SJSA1 (cell line): ENCODE measurements at places on chromosomes 11 and 22. TPM values are rescaled to one million over a fixed set of nuclear protein-coding genes. Genes with fewer than 3 reads are reported as not detected.
A peak's percentile ranks its signal among the peaks of the same experiment; 100 is the strongest.

DNA sequence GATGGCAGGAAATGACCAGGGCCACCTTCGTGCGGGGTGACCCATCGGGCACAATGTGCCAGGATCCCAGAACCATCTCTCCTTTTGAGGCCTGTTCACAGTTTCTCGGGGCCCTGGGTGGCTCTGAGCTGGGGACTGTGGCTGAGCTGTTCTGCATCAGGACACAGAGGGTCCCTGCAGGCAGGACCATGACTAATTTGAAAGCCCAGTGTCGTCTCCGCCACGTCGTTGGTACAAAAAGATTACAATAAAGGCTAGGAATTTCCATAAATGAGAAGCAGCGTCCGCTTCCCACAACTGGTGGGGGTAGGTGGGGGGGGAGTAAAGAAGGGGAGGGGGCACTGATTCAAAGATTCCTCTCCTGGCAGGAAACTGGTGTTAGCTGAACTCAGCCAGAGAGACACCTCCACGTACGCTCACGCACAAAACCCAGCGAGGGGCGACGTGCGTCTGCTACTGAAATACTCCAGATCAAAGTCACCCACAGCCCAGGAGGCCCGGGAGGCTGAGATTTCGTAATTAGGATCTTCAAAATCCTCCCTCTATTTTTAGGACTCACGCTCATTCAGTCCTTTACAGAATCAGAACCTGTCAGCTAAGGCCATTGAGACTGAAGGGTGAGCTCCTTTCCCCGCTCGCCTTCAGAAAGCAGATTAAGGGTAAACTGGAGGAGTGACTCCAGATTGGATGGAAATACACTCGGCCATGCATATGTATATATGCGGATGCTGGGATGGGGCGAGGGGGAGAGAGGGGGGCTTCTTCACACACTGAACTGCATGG is 11.0 kb downstream of the MN1 start:
- H3K4me1 ChIP-seq: no peaks in the 10 kb centered on the region
- no peak overlapping the region for H3K4me3 ChIP-seq
- no peaks in the 10 kb centered on the region for H3K27me3 ChIP-seq

- no peaks in the 10 kb centered on the region for H3K4me1 ChIP-seq
- no peaks in the 10 kb centered on the region for H3K27me3 ChIP-seq
- no peaks in the 10 kb centered on the region for H3K36me3 ChIP-seq
- H3K4me3 ChIP-seq: no peak overlapping the region
- no peak for DNase-seq
Observed at GRCh38 chr22:45413013-45413367, 409 bp downstream of the SMC1B start.

DNA sequence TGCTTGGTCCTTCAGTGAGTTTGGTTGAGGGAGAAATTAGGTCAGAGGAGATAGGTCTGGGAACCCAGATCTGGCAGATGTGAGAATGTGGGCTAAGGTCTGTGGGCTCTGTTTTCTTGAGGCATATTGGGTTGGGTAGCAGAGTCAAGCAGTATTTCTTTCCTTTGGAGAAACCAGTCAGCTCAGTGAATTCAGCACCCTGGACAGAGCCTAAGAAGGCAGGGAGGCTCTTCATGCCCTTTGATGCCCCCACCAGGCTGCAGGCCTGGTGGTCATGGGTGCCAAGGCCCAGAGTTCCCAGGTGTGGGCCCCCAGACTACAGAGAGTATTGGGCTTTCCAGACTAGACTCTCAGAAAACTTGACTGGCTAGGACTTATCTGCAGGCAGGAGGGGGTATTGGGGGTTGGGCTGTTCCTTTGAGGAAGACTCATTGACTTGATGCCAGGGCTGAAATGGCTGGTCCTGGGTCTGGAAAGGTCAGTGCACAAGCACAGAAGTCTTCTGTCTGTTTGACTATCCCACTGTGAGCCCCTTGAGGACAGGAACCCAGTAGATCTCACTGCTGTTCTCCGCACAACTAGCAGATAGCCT is 45.3 kb upstream of the NECTIN1 start:
- DNase-seq: no peak
- H3K27ac ChIP-seq: no peak overlapping the region
- no peaks in the 10 kb centered on the region for H3K27me3 ChIP-seq
- H3K4me1 ChIP-seq: no peaks in the 10 kb centered on the region
- no peaks in the 10 kb centered on the region for H3K36me3 ChIP-seq

GRCh38 chr11:107017433-107018218 is 650 bp downstream of the GUCY1A2 start:
- no peak overlapping the region for H3K27ac ChIP-seq
- no peaks in the 10 kb centered on the region for H3K27me3 ChIP-seq
- peak overlapping the region; percentile 42 for H3K4me3 ChIP-seq
- H3K4me1 ChIP-seq: peaks cover 5% of the 10 kb centered on the region

DNA sequence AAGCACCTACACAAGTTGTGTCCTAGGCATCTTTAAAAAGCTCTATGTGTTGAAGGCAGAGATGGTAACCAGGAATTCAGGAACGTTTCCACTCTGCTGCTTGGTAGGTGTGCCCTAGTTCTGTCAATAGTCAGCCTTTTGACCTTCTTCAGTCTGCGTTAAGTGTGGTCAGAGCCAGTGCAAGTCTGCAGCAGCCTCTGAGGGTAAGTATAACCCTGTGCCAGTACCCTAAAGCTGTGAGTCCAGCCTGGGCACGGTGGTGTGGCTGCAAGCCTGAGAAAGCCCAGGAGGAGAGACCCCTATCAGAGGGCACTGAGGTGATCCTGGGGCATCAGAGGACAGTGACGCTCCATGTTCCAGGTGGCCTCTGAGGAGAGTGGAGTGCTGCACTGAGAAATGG is 76.8 kb upstream of the ADORA2A start:
- H3K4me1 ChIP-seq: no peaks in the 10 kb centered on the region
- H3K27ac ChIP-seq: no peak overlapping the region
- no peak for DNase-seq
- H3K36me3 ChIP-seq: peaks cover 80% of the 10 kb centered on the region

GRCh38 chr11:104333977-104334376 is 170.0 kb upstream of the PDGFD start:
- H3K36me3 ChIP-seq: no peaks in the 10 kb centered on the region
- no peaks in the 10 kb centered on the region for H3K27me3 ChIP-seq
- no peak for DNase-seq
- no peaks in the 10 kb centered on the region for H3K4me1 ChIP-seq
- H3K27ac ChIP-seq: no peak overlapping the region

DNA sequence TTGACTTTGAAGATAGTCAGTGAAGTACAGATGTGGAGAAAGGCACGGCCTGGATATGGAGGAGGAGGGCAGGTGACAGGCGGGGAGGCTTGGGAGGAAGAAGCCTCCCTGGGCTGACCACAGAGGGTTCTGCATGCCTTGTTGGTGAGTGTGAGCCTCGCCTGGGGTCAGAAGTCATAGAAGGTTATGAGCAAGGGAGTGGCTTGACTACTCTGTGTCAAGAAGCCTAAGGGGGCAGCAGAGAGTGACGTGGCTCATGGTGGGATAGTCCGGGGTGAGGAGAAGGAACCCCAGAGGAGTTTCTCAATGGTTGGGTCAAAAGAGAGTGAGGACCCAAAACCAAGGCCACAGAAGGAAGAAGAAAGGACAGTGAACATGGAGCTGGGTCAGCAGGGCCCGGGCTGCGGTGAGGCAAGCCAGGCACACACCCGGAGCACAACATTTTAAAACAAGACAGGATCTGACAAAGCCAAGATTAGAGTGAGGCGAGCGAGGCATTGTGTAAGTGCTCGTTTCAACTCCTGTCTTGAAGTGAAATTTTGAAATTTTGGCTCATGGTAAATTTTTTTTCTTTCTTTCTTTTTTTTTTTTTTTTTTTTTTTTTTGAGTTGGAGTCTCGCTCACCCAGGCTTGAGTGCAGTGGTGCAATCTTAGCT is 31.9 kb downstream of the PDGFB start:
- H3K27ac ChIP-seq: no peak overlapping the region
- no peaks in the 10 kb centered on the region for H3K36me3 ChIP-seq
- H3K4me1 ChIP-seq: peaks cover 23% of the 10 kb centered on the region

GRCh38 chr11:105197071-105197815 is 57.7 kb upstream of the CARD18 start:
- DNase-seq: no peak
- H3K27ac ChIP-seq: no peak overlapping the region
- no peaks in the 10 kb centered on the region for H3K4me1 ChIP-seq
- no peaks in the 10 kb centered on the region for H3K36me3 ChIP-seq

- DNase-seq: no peak
- H3K4me3 ChIP-seq: no peak overlapping the region
- no peaks in the 10 kb centered on the region for H3K36me3 ChIP-seq
- peaks cover 12% of the 10 kb centered on the region for H3K4me1 ChIP-seq
- H3K27ac ChIP-seq: no peak overlapping the region
Observed at GRCh38 chr11:64080390-64080789, 44.7 kb downstream of the FLRT1 start.

- H3K27ac ChIP-seq: no peak overlapping the region
- H3K4me3 ChIP-seq: no peak overlapping the region
- peaks cover 21% of the 10 kb centered on the region for H3K4me1 ChIP-seq
Observed at GRCh38 chr22:19361501-19362103, 69.9 kb downstream of the HIRA start.

GRCh38 chr11:74256378-74257133 is 54.9 kb downstream of the P4HA3 start:
- H3K4me3 ChIP-seq: no peak overlapping the region
- DNase-seq: no peak

GRCh38 chr11:43674560-43674959 is 6.0 kb upstream of the HSD17B12 start:
- H3K4me3 ChIP-seq: no peak overlapping the region
- H3K27ac ChIP-seq: no peak overlapping the region
- H3K36me3 ChIP-seq: no peaks in the 10 kb centered on the region
- DNase-seq: no peak

- H3K36me3 ChIP-seq: peaks cover 60% of the 10 kb centered on the region
- H3K4me3 ChIP-seq: no peak overlapping the region
- no peaks in the 10 kb centered on the region for H3K27me3 ChIP-seq
Observed at GRCh38 chr11:61812736-61813411, 3.9 kb downstream of the FADS1 start.

- H3K4me1 ChIP-seq: no peaks in the 10 kb centered on the region
- no peak for DNase-seq
- no peaks in the 10 kb centered on the region for H3K27me3 ChIP-seq
- H3K4me3 ChIP-seq: no peak overlapping the region
Observed at GRCh38 chr11:119493712-119494111, 70.7 kb upstream of the THY1 start.

- H3K27ac ChIP-seq: no peak overlapping the region
- H3K27me3 ChIP-seq: no peaks in the 10 kb centered on the region
- H3K4me3 ChIP-seq: no peak overlapping the region
- H3K36me3 ChIP-seq: peaks cover 29% of the 10 kb centered on the region
- H3K4me1 ChIP-seq: no peaks in the 10 kb centered on the region
Observed at GRCh38 chr11:63858628-63859550, 20.0 kb downstream of the MARK2 start.

GRCh38 chr11:120024046-120024445 is 113.9 kb downstream of the TRIM29 start:
- H3K4me3 ChIP-seq: no peak overlapping the region
- DNase-seq: no peak
- H3K27ac ChIP-seq: no peak overlapping the region
- no peaks in the 10 kb centered on the region for H3K36me3 ChIP-seq
- no peaks in the 10 kb centered on the region for H3K27me3 ChIP-seq
- no peaks in the 10 kb centered on the region for H3K4me1 ChIP-seq

Gene SLC22A9
- total RNA-seq: not detected in 2 replicates

Gene KREMEN1
- 5.9 and 10.1 TPM in 2 replicates for total RNA-seq

Gene CD3D
- not detected in 2 replicates for total RNA-seq

Gene OR10A5
- not detected in 2 replicates for total RNA-seq

Gene MMP12
- 0.05 TPM in 1 of 2 replicates, not detected in the other for total RNA-seq

Gene EML3
- total RNA-seq: 19.8 and 28.1 TPM in 2 replicates

Gene OR8D4
- total RNA-seq: not detected in 2 replicates

Gene CRYBB2
- 0.21 TPM in 1 of 2 replicates, not detected in the other for total RNA-seq
